ENCODE measurements at places on chromosomes 7 and 10.

- no peak for DNase-seq
Measured at GRCh38 chr7:156651474-156651873, 10.9 kb downstream of the RNF32 start.

DNA sequence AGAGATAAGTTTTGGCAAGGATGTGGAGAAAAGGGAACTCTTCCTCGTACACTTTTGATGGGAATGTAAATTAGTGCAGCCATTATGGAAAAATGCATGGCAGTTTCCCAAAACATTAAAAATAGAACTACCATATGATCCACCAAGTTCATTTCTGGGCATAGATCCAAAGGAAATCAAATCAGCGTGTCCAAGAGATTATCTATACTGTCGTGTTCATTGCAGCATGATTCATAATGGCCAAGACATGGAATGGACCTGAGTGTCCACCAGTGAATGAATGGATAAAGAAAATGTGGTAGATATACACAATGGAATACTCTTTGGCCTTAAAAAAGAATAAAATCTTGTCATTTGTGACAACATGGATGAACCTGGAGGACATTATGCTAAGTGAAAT is 70.3 kb upstream of the RSU1 start:
- no peak for DNase-seq

GRCh38 chr7:106657085-106657991 is 3.6 kb downstream of the CCDC71L start:
- no peak for DNase-seq

- DNase-seq = no peak
Measured at GRCh38 chr7:150972023-150972468, 6.1 kb downstream of the KCNH2 start.

DNA sequence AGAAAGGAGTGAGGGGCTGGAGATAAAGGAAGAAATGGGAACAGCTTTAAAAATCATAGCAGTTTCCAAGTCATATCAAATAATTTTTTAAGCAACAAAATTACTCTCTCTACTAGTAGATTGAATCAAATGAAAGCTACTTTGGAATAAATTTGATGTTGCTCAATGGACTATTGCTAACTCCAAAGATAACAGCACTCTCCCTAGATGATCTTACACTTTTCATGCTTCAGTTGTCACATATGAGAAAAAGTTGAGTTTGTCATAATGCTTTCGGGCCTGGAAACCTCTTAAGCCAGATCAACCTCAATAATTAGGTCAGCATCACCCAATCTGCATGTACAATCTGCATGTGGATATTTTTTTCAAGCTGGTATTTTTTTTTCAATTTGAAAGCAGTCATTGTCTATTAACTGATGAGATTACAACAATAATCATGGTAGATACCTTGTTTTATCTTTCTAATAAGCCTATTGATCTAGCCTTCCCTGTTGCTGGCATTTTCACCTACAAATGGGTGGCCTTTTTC is 31.3 kb downstream of the LIPJ start:
- DNase-seq = no peak

- no peak for DNase-seq
Measured at GRCh38 chr7:18444826-18445225, 50.7 kb upstream of the HDAC9 start.

GRCh38 chr10:121293110-121293509 is 305.1 kb downstream of the FGFR2 start:
- DNase-seq = no peak

DNA sequence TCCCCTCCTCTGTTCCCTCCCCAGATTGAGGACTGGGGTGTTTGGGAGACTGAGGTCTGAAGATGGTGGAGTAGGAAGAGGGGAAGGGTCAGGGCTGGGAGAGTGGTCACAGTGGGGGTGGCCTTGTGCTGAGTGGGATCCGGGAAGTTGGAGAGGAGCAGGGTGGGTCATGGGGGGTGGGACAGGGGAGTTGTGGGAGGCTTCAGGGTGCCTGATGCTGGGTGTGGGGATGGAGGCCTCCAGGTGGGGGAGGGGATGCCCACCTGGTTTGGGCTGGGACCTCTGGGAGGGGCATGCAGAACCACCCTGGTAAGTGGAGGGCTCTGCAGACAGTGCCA is 2.6 kb downstream of the ZNF775 start:
- DNase-seq = no peak

DNA sequence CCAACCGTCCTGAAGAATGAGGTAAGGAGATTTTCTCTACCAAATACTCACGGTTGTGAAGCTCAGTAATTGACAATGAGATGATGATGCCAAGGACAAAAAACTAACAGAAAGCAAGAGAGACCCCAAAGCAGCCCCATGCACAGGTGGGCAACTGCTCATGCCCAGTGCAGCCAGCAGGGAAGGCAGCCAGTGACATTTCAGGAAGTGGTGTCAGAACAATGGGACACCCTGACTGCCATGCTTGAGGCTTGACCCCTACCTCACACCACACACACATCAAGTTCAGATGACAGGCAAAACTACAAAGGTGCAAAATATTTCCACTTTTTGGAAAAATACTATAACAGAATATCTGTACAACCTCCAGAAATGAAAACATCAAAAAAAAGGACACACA is 66.9 kb downstream of the CFAP46 start:
- DNase-seq = no peak

- no peak for DNase-seq
Measured at GRCh38 chr7:90178166-90178565, 23.9 kb downstream of the STEAP1 start.

- DNase-seq = no peak
Measured at GRCh38 chr10:101644002-101644401, 51.0 kb downstream of the FBXW4 start.

DNA sequence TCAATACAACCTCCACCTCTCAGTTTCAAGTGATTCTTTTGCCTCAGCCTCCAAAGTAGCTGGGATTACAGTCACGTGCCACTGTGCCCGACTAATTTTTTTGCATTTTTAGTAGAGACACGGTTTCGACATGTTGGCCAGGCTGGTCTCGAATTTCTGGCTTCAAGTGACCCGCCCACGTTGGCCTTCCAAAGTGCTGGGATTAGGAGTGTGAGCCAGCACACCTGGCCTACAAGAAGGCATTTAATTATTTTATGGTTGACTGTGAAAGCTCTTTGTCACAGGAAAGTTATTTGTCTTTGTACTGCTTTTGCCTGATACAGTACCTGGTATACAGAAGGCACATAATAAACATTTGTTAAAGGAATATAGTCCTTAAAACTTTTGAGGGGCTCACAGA is 12.9 kb downstream of the MYOZ1 start:
- no peak for DNase-seq

DNA sequence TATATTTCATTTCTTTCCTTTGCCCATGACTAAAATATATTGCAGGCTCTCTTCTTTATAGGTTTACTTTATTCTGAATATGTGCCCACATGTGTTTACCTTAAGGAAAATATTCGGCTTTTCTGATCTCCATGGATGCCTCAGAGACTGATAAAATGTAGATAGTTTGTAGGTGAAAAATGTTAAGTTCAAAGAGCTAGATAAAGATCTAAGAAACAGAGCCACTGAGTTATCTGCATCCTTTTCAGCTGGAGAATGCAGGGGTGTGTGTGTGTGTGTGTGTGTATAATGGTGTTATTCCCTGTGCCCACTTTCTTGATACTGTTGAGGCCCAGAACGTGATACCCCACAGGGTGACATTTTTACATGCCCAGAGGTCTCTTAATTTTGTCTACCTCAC is 150.8 kb downstream of the LRRC4 start:
- DNase-seq = no peak

- DNase-seq = no peak
Measured at GRCh38 chr7:89238156-89238555, 442.6 kb upstream of the TEX47 start.

DNA sequence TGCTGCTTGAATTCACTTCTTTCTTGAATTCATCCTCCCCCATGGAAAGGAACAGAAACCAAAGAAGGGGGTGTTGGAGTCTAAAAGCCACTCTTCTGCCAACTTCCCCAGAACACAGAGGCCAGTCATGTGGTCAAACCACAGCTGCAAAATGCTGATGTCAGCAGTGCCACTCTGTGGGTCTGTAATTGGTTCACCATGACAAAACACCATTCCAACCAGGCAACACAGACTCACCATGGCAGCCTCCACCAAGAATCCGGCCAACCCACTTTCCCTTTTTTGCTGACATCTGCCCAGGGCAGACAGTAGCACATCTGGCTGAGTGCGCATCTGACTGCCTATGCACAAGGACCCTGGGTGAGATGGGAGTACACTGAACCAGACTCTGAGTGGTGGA is 16.8 kb downstream of the OSBPL3 start:
- no peak for DNase-seq

- no peak for DNase-seq
Measured at GRCh38 chr10:8688881-8689280, 634.4 kb downstream of the GATA3 start.

GRCh38 chr7:66281678-66282590 is 76.8 kb downstream of the TPST1 start:
- no peak for DNase-seq

GRCh38 chr7:12519682-12520009 is 50.9 kb upstream of the SCIN start:
- DNase-seq = no peak

DNA sequence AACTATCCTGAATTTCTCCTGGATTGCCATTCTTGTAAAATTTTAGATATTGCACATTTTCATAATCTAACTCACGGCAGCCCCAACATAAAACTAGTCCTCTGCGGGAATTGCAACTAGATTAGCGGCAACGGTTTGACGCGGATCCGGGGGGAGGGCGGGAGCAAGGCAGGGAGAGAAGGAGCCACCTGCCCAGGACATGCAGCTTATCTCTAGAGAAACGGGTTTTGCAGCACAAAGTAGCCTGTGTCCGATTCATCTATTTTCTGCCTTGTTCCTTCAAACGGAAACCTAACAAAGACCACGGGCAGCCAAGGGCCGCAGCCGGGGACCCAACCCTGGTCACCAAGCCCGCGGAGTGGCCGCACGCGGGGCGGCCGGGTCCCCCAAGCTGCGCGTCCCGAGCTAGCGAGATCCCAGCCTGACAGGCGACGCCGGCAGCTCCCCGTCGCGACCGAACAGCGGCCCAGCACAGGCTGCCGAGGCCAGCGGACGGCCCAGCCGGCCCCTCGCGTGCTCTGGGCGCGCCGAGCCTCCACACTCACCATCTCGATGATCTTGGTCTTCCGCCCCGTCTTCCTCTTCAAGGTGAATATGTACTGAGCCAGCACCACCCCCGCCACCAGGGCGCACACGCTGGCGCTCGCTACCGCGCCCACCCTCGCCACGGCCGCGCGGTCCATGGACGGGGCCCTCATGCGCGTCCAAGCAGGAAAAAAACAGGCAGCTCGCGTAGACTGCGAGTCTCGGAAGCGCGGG is at the start of gene NT5C3A:
Gene NT5C3A, minus strand, starts transcription at position 754 of the 759 bp plus-strand sequence. Its CDS starts 71 bp downstream, at position 683.
- no peak for DNase-seq

DNA sequence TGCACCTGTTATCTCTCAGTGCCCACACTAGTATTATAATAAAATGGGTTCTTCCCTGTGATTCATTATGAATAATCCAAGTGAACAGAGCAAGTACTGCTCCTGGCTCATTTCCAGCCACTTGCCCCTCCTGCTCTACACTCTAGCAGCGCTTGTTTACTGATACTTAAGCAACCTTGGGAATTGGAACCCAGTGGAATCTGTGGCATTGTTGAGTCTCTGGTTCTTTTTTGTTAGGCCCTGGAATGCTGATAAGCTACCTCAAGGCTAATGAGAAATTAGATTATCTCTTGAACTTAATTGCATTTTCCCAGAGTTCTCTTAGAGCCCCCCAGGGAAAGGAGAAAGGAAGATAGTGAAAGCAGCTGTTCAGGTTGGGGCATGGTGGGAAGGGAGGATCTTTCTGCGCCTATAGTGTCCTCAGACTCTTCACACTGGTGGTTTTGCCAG is 34.0 kb downstream of the PRKAR2B start:
- DNase-seq = no peak

- DNase-seq = no peak
Measured at GRCh38 chr7:110296321-110296720, 794.6 kb upstream of the LRRN3 start.

GRCh38 chr10:94991243-94991888 is 52.9 kb downstream of the CYP2C9 start:
- DNase-seq = no peak

GRCh38 chr10:103991393-103992128 is 24.6 kb downstream of the SLK start:
- DNase-seq = no peak

- no peak for DNase-seq
Measured at GRCh38 chr10:126598009-126598408, 72.5 kb downstream of the C10orf90 start.

- DNase-seq = no peak
Measured at GRCh38 chr10:61456095-61456789, 3.1 kb upstream of the TMEM26 start.

GRCh38 chr10:132671228-132672154 is 114.5 kb downstream of the NKX6-2 start:
- DNase-seq = no peak

DNA sequence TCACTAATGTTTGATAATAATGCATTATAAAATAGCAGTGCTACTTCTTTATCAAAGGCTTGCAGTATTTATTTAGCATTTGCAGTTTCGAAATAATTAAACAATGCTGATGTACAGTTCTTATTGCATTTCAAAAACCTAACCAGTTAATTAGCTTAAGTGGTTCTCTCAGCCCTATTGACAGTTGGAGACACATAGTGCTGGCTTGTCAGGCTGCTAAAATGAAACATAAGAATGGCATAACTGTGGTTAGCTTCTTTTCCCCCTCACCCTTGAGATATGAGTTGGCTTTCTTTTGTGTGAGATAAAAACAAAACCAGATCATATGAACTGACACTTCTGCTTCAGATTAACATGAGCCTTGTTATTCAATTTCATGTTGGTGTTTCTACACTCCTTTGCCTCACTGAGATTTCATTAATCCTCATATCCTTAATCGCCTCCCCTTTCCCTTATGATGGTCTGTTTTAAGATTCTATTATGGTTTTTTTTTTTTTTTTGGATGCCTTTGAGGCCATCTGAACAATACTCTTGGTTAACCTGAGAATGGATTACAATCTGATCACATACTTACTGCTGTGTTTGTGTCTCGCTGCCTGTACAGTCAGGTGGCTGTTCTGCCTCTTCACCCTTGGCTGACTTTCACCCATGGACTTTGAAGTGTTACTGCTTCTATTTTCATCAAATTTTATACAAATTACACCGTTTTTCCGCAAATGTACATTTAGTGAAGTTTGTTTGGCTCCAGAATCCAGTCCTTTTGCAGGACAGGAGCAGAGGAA is 108.0 kb downstream of the SDK1 start:
- DNase-seq = peak; percentile 51

GRCh38 chr10:121683366-121683765 is 85.1 kb upstream of the FGFR2 start:
- DNase-seq = no peak

DNA sequence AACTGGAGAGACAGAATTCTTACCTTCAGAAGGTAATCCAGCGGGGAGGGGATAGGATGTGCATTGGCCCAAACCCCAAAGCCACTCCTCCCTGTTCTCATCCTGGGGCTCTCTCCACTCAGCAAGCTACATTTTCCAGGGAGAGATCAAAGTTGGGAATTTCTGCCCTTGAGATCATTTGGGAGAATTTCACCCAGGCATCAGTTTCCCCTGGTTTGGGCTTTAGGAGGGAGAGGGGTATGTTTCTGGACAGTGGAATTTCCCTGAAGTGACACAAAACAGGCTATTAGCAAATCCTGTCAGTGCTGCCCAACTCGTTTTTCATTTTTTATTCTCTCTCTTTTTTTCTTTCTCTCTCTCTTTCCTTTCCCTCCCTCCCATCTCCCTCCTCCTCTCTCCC is 35.7 kb downstream of the CYP17A1 start:
- DNase-seq = no peak

- no peak for DNase-seq
Measured at GRCh38 chr7:131040467-131040932, 287.2 kb upstream of the MKLN1 start.

All from NCI-H1436 treated with DMSO at 0.1 percent for 48 hours (cell line).